ENCODE measurements at places on chromosomes 2 and 18.

DNA sequence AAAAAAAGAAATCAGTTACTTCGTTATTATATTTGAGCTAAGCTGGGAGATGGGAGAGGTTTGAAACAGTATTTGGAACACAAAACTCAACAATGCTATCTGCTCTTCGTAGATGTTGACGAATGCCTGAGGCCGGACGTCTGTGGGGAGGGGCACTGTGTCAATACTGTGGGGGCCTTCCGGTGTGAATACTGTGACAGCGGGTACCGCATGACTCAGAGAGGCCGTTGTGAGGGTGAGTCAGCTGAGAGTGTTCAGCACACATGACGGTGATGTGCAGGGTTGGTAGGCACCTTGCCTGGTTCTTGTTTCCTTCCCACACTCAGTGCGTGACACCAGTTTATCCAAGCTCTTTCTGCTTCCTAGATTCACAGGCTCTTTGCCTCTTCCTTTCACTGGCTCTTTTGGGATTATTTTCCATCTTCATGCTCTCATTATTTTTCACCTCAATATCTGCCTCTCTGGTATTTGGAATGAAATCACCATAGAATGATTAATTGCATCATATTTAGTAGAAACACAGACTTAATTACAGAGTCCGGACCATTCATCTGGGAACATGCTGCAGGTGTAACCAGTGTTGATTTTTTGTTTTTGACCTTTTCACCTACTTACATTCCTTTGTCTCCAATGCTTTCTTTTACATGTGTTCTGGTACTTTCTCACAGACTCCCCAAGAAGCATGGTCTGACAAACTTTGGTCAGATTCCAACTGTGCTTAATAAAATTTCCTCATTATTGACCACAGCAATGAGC is 200.6 kb upstream of the RASGRP3 start:
- DNase-seq: peak; percentile 10

DNA sequence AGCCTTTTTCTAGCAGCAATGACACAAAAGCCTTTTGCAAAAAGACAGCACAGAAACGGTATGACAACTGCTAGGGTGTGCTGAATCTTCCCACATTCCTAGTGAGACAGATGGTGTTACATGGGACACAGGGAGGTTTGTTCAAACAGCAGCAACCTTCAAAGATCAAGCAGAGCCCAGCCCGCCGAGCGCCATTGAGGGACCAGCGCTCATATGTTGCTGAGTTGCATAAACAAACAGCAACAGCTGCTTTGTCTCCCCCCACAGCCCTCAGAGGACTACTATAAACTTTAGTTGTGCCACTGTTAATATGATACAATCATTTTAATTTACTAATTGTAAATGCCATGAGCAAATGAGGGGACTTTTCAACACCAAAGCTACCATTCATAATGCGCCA is 117.7 kb downstream of the ZEB2 start:
- DNase-seq: no peak

- no peak for DNase-seq
Measured at GRCh38 chr18:61973273-61974115, 80.7 kb upstream of the RNF152 start.

DNA sequence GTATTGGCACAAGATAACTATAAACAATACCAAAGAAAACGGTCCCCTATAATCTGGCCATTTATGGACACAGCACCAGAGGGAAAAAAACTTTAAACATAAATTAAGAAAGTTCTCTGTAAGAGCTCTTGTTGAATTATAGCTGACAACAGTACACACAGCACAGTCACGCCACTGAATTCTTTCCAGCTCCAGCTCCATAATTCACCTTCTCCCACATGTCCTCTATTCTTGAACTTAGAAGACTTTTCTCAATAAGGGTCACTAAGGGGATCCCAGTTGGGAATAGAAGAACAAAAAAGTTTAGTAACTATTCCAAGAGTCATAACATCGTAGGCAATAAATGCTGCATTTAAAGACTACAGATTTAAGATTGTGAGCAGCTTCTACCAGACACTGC is 124.6 kb upstream of the CYP1B1 start:
- no peak for DNase-seq

DNA sequence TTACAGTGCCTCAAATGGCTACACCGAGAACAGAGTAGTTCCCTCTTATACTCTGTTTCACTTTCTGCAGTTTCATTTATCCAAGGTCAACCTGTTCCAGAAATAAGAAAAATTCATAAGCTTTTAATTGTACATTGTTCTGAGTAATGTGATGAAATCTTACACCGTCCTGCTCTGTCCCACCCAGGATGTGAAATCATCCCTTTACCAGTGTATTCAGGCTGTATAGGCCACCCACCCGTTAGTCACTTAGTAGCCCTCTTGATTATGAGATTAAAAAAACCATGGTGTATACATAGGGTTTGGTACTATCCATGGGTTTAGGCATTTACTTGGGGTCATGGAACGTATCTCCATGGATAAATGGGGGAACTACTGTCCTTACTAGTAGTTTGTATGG is 29.8 kb downstream of the STARD6 start:
- no peak for DNase-seq

Data from caudate nucleus (tissue), 63 donors.